Activated CD8-positive, alpha-beta memory T cell treated with anti-CD3 and anti-CD28 coated beads for 1 hour (primary cell): ENCODE measurements at places on chromosomes 5 and 9.

DNA sequence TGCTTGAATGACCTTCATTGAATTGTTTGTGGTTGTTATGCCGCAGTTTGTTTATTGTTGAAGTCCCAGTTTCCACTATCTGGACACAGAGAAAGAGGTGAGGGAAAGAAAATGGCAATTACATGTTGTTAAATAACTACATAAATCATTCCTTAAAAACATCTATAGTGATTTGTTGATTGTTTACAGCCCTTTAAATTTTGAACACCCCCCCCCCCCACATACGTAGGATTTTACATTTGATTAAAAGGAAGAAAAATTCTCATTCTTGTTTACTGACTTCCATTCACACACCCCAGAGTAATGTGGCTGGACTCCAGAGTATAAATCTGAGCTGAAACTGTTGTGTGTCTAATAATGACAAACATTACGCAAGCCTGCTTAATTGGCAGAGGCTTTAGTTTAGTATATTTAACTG is 87.1 kb upstream of the FAM174A start:
- no peak for DNase-seq

GRCh38 chr5:56130664-56131063 is 102.5 kb downstream of the ANKRD55 start:
- no peak for DNase-seq

DNA sequence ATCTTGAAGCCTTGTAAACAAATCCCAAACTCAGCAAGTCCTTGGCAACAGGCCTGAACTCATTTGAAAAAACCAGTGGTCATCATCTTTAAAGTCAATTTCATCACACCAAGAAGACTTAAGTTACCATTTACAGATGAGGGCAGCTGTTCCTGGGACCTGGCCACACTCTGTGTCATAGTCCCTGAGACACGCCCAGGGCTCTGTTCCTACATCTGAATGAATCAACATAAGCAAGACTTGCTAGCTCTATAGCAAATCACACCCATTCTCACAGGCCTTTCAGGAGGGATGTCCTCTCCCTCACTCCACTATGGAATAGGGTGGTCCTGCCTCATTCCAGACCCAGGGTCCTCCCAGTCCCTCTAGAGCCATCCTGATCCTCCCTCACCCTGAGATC is 142.8 kb downstream of the NSG2 start:
- no peak for DNase-seq

- DNase-seq: no peak
Observed at GRCh38 chr9:93172666-93173364, 11.1 kb upstream of the WNK2 start.

GRCh38 chr9:21555911-21556310 is 73.8 kb upstream of the IFNE start:
- DNase-seq: no peak

DNA sequence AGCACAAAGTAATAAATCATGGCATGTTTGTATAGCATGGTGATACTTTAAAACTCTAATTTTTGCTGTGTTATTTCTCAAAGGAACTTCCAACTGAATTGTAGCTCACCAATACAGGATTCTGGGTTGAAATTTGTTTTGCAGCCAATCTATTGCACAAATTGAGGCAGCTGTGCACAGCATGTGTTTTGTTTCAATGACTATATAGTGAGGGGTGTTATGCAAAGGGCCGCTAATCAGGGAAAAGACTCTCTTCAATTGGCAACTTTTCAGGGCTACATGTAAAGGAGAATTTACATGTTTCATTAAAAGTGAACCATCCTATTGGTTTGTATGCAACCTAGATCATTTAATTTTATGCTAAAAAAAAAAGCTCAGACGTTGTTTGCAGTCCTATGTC is 44.6 kb downstream of the PLPPR1 start:
- no peak for DNase-seq

DNA sequence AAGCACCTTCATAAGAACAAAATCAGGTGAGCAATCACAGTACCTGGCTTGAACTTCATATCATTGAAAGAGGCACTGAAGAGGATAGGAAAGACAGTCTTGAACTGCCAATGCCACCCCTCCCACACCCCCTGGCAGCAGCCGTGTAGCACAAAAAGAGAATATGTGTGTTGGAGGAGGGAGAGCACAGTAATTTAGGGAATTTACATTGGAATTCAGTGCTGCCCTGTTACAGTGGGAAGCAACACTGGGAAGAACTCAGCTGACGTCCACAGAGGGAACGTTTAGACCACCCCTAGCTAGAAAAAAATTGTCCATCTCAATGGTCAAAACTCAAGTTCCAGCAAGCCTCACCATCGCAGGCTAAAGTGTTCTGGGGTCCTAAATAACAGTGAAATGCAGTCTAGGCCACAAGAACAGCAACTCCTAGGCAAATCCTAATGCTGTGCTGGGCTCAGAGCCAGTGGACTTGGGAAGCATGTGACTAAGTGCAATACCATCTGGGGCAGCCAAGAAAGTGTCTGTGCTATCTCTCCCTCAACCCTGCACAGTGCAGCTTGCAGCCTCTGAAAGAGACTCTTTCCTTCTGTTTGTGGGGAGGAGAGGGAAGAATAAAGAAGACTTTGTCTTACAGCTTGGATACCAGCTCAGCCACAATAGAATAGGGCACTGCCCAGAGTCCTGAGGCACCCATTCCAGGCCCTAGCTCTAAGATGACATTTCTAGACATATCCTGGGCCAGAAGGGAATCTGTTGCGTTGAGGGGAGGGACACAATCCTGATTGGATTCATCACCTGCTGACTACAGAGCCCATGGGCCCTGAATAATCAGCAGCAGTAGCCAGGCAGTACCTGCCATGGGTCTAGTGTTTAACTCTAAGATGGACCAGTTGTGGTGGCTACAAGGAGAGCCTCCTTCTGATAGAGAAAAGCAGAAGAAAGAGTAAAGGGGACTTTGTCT is 62.1 kb upstream of the VLDLR start:
- DNase-seq: no peak

- DNase-seq: no peak
Observed at GRCh38 chr5:128765448-128766061, 199.7 kb upstream of the SLC27A6 start.

DNA sequence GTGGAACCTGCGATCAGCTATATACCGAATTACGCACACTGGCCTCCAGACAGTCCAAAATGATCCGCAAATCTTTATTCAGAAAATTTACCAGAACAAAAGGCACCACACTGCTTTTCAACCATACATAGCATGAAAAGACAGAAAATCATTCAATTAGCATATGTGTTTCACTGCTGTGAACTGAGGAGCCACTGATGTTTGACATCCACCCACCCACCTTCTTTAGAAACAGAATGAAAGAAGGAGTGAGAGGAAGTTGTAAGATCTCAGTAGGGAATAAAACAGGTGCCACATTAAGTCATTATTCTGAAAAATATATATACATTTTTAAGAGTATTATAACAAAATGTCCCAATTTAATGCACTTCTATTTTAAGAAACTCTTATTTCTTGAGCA is 156.8 kb downstream of the NFIB start:
- DNase-seq: no peak

DNA sequence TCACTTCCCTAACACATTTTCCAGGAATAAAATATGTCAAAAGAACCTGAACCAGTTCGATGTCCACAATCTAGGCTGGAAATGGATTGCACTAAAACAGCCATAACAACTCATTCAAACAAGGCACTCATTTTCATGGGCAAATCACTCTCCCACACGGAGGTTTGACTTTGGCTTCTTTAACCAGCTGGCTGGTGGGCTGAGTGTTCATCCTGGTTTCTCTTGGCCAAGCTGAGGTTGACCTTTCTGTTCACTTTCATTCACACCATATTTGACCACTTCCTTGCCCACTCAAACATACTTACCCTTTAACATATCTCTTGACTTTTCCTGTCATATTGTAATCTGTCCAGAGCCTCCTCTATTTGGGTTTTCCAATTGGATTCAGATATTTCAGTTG is 5.4 kb downstream of the IL7R start:
- DNase-seq: no peak

GRCh38 chr9:114989600-114990410 is 59.4 kb upstream of the TNFSF8 start:
- no peak for DNase-seq

- no peak for DNase-seq
Observed at GRCh38 chr5:1311439-1312055, 16.7 kb upstream of the TERT start.

DNA sequence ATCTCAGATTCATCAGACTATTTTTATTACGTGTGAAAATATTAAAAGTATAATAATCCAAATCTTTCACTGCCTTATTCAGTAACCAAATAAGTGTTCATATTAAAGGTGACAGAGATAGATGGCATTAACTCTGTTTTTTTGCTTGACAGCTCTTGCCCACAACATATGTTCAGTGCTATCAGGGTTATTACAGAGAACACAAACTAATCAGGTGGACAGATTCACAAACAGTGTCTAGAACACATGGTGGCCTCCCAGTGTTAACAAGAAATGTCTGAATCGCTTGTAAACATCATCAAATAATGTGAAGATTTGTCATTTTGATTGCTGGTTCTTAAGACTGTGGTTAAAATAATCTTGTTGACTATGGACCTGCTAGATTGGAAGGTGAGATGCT is 609.1 kb upstream of the GRAMD2B start:
- no peak for DNase-seq

- no peak for DNase-seq
Observed at GRCh38 chr9:61667559-61668121, 477.8 kb downstream of the SPATA31A7 start.

DNA sequence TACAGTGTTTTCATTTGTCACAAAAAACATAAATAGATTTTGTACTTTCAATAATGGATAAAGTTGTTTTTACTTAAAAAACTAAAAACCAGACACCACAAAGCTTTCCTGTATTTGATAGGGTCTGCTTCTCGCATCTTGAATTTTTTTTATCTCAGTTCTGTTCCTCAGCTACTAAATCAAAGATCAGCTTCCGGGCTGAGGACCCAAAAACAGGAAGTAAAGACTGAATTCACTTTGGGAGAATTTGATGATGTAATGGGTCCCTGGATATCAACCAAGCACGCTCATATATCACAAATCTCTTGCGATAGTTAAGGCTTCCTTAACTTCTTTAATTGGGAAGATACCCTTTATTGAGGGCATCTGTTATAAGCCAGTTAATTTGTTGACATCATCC is 24.1 kb downstream of the ITK start:
- DNase-seq: no peak

GRCh38 chr5:34771076-34771475 is 67.9 kb upstream of the TTC23L start:
- no peak for DNase-seq

DNA sequence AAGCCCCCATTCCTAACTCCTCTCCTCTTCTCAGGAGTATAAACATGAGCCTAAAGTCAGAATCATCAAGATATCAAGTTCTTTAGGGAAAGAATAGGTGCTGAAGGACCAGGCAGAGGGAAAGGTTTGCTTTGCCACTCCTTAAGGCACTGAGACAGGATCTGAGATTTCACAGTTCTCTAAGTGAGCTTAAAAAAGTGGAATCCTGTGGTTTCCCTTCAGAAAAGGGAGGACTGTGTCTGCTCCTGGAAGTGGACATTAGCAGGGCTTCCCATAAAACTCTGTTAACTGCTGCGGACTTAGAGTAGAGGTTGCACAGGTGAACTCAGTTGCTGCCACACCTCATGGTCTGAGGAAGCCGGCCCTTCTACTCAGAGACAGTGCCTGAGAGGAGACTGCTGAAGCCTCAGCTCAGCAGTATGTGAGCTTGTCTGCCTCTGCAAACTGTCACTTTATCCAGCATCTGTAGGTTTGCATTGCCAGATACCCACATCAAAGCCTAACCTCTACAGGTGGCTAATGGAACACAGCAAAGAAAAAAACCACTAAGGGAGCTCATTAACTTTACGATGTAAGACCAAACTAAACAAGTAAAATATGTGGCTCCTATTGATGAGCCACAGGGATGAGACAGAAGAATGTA is 42.9 kb downstream of the RIC1 start:
- DNase-seq: no peak

DNA sequence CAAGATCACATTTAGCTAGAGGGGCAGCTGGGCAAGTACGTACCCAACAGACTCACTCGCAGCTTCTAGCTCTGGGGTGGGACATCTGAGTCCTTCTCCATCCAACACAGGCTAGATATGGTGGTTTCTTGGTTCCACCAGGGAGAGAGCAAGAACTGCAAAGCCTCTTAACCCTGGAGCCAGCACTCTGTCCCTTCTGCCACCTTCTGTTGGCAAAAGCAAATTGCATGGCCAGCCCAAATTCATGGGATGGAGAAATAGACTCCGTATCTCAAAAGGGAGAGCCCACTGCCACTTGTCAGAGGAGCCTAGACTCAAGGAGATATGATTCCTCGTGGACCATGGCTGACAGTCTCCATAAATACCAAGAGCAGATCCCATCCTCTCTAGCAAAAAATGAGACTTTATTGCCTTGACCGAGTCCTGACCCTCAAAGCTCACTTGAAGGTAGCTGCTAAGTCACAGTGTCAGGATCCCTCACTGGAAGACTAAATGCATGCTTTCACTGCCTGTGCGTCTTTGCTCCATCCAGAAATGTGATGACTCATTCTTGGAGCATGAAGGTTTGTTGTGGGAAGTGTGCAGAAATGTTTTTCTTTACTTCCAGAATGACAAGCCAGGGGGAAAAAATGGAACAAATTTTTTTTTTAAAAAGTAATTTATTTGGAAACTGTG is 28.8 kb upstream of the ROR2 start:
- DNase-seq: no peak
